ENCODE measurements at places on chromosomes 7 and 10.

GRCh38 chr10:12513775-12514673 is 164.7 kb downstream of the CAMK1D start:
- no peak for DNase-seq

DNA sequence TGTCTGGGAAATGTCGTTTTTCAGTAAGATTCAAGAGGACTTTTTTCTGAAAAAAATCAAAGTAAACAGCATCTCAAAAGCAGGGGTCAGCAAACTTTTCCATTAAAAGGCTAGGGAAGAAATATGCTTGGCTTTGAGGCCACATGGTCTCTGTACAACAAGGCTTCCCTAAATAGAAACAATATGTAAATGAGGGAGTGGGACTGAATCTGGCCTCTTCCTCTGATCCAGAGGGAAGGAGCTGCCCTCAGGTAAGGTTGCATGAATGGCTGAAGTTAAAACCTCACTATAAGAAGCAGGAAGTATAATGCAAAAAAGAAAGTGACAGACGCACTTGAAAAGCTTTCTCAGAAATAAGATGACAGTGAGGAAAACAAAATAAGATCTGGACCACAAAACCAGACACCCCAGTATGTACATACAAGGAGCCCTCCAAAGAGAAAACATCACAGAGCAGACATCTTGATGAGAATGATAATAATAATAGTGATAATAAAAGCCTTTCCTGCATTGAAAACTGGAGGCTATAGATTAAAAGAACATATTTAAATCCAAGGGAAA is 115.2 kb downstream of the PLXNA4 start:
- DNase-seq = peak; percentile 32

DNA sequence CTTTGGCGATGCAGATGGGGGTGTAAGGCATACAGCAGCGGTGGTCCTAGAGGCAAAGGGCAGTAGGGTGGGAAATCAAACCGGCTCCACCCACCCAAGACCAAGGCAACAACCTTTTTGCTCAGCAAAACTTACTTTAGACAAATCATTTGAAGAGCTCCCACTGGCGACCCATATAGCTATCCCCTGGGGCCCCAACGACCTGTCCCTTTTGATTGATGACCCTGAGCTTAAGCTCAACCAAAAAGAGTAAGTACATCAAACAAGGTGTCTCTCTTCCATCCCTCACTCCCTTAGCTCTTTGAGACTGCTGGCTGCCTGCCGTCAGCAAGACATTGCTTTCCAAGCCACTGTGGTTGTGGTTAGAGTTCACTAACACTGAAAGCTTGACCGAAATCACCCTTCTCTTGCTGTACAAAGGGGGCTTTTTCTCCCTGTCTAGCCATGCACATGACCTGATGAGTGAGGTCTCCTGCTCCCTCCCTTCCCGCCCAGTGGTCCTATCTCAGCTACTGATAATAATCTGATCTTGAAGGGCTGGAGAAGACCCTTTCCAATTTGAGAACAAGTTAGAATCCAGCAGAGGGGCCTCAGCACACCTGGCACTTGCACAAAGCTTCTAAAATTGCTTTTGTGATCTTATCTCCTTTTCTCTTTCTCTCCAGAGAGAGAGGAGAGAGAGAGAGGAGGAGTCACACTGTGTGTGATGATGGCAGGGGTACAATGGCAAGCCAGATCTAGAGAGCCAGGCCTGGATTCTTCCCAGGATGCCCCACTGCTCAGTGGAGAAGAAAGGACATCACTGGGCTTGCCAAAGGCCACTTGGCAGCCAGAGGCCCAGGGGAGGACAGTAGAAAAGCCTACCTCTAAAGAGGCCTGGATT is 42.2 kb downstream of the XPNPEP1 start:
- DNase-seq = no peak

- no peak for DNase-seq
Measured at GRCh38 chr7:135447748-135448147, 62.2 kb downstream of the CNOT4 start.

DNA sequence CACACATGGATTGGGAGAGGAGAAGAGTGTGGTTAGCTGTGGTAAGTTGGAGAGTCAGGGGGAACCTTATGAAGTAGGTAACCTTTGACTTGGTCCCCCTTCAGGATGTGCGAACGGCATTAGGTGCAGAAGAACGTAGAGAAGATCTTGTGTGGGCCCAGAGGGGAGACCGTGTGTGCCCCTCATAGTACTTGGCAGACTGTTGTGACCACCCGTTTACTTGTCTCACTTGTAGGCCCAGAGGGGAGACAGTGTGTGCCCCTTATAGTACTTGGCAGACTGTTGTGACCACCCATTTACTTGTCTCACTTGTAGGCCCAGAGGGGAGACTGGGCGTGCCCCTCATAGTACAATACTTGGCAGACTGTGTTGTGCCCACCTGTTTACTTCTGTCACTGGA is 2.6 kb downstream of the GTPBP4 start:
- no peak for DNase-seq

GRCh38 chr7:141430455-141431139 is 120.6 kb upstream of the AGK start:
- DNase-seq = no peak

DNA sequence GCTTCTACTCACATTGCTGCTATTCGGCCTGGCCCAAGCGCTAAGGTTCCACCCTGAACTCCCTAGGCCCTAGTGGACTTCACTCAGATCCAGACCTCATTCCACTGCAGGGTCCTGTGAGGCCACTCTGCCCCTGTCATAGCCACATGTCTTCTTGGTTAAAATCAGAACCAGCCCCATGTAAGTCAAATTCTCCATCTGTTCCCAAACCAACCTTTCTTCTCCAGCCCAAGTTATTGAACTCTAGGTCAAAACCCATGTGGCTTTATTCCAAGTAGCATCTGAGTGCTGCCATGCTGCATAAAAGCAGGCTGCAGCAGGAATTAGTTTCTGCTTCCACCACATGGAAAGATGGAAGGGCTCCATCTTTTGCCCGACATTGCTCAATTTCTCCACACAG is 281.2 kb downstream of the SNX13 start:
- DNase-seq = no peak

GRCh38 chr7:111663771-111664170 is 101.5 kb upstream of the IMMP2L start:
- no peak for DNase-seq

DNA sequence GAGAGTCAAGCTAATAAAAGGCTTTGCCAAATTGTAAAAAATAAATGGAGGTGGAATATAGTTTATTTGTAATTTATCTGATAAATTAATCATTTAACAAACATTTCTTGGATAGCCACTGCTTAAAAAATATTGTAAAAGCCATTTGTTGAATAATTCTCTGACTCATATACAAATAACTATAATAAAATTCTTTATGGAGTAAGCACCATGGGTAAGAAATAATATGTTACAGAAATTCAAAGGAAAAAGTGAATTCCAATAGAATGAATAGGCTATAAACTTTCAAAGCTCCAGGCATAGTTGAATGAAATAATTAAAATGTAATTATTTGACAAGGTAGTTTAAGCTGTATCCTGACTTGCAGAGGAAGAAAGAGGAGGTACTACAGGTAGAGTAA is 291.4 kb upstream of the TMEM229A start:
- DNase-seq = no peak

GRCh38 chr7:117186218-117187010 is 136.4 kb downstream of the WNT2 start:
- DNase-seq = no peak

- DNase-seq = no peak
Measured at GRCh38 chr10:112843623-112844022, 106.4 kb upstream of the TCF7L2 start.

DNA sequence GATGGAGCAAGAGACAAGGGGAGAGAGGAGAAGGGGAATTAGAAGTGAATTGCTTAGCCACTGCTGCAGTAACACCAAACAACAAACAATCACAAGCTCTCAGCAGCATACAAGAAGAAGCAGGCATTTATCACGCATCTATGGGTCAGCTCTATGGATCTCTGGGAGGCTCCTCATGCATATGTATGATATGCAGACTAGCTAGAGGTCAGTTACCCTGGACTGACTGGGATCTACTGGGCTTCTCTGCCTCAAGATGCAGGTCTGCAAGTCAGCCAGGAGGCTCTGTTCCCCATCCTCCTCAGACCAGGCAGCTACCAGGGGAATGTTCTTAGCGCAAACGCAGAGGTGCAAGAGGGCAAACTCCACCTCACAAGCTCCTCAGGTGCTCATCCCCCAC is 64.7 kb upstream of the SEM1 start:
- DNase-seq = no peak

DNA sequence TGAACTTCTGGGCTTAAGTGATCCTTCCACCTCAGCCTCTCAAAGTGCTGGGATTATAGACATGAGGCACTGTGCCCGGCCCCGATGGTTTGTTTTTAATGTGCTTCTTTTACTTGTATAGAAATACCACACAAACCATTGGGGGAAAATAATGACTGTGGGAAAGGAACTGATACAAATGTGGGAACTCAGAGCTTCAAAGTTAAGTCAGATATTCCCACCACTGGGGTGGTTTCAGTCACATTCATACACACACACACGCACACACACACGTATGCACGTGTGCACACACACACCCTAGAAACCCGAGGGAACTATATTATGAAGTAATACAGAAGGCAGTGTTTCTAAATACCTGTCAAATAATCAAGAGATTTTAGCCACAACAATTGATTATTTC is 17.0 kb downstream of the CPA4 start:
- DNase-seq = no peak
